ENCODE measurements at places on chromosomes 4 and X. TPM values are rescaled to one million over a fixed set of nuclear protein-coding genes. Genes with fewer than 3 reads are reported as not detected.

SLC25A31 gene
- total RNA-seq, result not detected

DGAT2L6 gene
- total RNA-seq, result not detected

RTL5 gene
- 24.0 TPM for total RNA-seq

KCND1 gene
- 0.23 TPM for total RNA-seq

KIAA1210 gene
- 0.68 TPM for total RNA-seq

CCSER1 gene
- total RNA-seq, result 32.2 TPM

LRRC66 gene
- total RNA-seq, result not detected

TBC1D9 gene
- total RNA-seq, result 28.6 TPM

MAGEB10 gene
- not detected for total RNA-seq

HAND2 gene
- 7.5 TPM for total RNA-seq

LONRF3 gene
- total RNA-seq, result 8.1 TPM

FAM47A gene
- total RNA-seq, result 0.17 TPM

SH3D19 gene
- total RNA-seq, result 27.1 TPM

CLDN22 gene
- not detected for total RNA-seq

FAM133A gene
- not detected for total RNA-seq

VEGFD gene
- 0.68 TPM for total RNA-seq

RNF128 gene
- 10.5 TPM for total RNA-seq

UGT2A3 gene
- not detected for total RNA-seq

BEND2 gene
- total RNA-seq, result not detected

FRMPD3 gene
- 0.46 TPM for total RNA-seq

IQSEC2 gene
- total RNA-seq, result 38.7 TPM

RGN gene
- 3.6 TPM for total RNA-seq

MTTP gene
- total RNA-seq, result 1.5 TPM

RHOH gene
- 1.9 TPM for total RNA-seq

CFI gene
- 28.0 TPM for total RNA-seq

SRP72 gene
- 46.9 TPM for total RNA-seq

TCEAL9 gene
- total RNA-seq, result 88.2 TPM

STPG2 gene
- total RNA-seq, result 0.77 TPM

SUPT20HL1 gene
- total RNA-seq, result 0.40 TPM
